Hematopoietic multipotent progenitor cell treated with erythropoietin and hydrocortisone succinate and interleukin-3 and kit ligand, for 4 days (in vitro differentiated cells): ENCODE measurements at places on chromosomes 3 and 15.

DNA sequence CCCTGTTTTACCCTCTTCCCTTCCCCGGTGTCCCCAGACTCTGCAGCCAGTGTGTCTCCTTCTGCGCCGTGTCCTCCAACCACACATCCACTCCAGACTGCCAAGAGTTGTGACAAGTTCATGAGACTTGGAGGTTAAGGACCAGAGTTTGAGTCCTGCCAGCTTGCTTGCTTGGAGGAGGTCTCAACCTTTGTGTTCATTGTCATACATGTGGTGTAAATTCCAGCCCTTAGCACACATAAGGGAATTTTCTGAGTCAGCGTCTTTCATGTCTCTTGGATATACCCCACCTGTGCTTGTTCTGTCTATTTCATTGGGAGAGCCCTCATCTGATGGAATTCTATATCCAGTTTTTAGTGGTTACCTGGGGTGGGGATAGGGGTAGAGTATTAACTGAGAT lies 13.3 kb downstream of the CORO2B start:
- no peak for DNase-seq

DNA sequence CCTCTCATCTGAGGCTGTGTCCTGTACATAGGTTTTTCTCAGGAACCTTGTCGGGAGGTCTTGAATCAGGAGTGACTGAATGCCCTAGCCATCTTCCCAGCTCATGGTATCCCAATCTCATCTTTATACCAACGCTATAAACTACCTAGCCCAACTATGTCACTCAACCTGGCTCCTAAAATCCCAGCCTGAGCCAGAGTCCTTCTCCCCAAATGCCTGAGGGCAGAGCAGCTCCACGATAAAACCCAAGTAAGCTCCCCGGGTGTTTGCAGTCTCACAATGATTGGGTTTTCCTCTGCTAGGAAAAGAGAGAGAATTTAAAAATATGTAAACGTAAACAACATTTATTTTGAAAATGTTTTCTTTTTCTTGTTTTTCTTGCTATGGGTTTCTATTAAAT lies 14.4 kb downstream of the EIF1B start:
- no peak for DNase-seq

- no peak for DNase-seq
Measured at GRCh38 chr3:148605521-148605920, 92.2 kb upstream of the AGTR1 start.

GRCh38 chr3:37743974-37744373 lies 117.7 kb upstream of the CTDSPL start:
- no peak for DNase-seq

DNA sequence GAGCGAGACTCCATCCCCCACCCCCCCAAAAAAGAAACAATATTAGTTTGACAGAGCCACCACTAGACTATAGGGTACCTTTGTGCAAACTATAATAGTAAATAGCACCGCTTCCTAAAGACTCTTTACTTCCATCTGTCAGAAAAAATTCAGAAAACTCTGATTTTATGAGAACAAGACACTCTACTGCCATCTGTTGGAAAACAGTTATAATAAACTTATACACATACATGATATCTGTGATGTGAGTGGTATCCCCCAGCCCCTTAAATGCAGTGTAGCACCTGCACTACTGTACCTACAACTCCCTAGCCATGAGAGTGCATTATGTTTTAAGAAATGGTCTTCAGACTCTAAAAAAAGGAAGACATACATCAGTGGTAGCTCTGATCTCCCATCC lies 47.1 kb upstream of the CTDSPL start:
- peak; percentile 71 for DNase-seq

GRCh38 chr15:100686725-100687473 lies 84.5 kb downstream of the ASB7 start:
- no peak for DNase-seq

GRCh38 chr3:111412656-111413055 lies 129.3 kb upstream of the CD96 start:
- no peak for DNase-seq

DNA sequence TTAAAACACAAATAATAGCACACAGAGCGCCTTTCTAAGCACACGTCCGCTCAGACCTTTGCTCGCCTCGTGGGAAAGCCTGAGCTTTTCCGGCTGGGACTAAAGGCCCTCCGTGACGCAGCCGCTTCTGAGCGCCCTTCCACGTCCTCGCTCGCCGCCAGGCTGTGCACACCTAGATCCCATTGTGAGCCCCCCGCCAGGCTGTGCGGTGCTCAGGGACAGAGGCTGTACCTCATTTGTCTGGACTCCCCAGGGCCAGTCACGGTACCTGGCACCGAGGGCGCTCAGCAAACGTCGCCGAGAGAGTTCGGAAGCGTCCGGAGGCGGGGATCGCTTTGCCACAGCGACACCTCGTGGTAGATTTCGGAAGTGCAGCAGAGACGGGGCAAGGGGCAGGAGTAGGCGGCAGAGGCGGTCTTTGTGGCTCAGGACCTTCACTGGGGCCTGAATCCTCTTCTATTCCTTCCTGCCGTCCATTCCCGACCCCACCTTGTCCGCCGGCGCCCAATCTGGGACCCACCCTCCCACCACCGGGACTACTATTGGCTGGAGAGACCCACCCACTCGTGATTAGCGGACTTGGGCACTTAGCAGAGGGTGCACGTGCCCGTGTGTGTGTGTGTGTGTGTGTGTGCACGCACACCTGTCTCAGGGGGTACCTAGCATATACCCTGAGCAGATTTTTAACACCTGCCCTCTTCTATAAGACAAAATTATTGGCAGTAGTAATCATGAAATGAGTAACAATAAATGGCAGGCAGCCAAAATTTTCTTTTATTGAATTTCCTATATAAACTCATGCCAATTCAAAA lies 65.6 kb downstream of the RHCG start:
- peak; percentile 85 for DNase-seq
